Right ventricle myocardium superior (tissue), 1 donor: ENCODE measurements at places on chromosomes 6 and 20.

DNA sequence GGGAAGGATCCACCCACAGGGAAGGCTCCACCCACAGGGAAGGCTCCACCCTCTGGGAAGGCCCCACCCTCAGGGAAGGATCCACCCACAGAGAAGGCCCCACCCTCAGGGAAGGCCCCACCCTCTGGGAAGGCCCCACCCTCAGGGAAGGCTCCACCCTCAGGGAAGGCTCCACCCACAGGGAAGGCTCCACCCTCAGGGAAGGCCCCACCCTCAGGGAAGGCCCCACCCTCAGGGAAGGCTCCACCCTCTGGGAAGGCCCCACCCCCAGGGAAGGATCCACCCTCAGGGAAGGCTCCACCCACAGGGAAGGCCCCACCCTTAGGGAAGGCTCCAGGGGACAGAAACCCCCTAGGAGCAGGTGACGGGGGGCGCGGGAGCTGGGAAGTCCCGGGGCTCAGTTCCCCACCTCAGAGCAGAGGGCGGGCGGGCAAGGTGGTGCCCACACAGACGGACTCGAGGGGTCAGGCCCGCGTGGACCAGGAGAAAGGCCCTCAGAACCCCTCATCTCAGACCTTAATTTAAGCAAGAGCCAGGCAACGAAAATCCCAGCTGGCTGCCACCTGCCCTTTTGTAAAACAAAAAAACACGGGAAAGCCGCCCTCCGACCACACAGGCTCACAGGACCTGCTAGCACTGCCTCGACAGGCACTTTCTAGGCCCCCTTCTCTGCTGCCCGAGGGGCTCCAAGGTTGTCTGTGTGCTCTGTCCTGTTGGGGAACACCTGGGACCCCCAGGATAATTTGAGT, 39.7 kb downstream of the KCNQ2 start:
- DNase-seq: no peak

DNA sequence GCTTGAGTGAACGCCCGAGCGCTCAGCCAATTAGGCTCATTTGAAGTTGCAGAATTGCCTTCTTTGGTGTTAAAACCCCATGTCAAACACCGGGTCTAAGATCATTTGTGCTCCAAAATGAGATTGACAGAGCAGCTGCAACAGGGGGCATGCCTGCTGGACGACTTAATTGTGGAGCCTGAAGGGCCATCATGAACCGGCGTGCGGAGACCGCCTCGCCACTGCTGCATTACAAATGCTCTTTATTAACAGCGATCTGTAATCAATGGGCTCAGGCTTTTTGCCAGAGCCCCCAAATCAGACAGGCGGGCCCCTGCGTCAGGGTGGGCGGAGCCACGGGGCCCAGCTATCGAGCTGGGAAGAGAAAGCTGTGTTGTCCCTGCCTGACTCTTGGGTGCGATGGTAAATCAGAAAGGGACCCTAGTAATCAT, 183.2 kb downstream of the SIM1 start:
- no peak for DNase-seq

GRCh38 chr20:44768854-44769480, 23.3 kb downstream of the KCNK15 start:
- no peak for DNase-seq

DNA sequence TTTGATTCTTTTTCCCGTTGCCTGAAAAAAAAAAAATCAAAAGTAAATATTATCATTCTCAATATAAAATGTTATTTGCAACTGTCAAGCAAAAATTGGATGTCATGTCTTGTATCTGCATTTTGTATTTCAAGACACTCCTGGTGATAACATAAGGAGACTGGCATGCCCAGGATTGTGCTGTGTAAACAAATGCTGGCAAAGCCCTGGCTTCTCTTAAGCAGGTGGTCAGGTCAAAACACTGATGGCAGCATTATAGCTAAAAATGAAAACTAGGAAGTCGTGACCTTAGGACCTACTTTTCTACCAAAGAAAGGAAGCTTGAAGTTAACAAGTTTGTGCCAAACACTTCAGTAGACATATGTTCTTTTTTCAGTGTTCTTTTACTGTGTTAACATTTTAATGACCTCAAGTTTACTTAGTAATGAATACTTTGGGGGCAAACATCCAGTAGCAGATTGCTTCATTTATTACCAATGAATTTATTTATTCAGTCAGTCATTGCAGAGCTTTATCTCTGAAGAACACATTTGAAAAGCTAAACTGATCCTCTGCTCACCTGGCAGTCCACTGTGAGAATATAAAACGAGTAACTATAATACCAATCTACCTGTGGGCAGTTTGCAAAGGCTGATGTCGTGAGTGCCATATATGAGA, 243.1 kb upstream of the FLRT3 start:
- no peak for DNase-seq

- no peak for DNase-seq
These were observed 169.1 kb upstream of the CST7 start for GRCh38 chr20:24779946-24780345.
